ENCODE measurements at places on chromosomes 5 and 9.

DNA sequence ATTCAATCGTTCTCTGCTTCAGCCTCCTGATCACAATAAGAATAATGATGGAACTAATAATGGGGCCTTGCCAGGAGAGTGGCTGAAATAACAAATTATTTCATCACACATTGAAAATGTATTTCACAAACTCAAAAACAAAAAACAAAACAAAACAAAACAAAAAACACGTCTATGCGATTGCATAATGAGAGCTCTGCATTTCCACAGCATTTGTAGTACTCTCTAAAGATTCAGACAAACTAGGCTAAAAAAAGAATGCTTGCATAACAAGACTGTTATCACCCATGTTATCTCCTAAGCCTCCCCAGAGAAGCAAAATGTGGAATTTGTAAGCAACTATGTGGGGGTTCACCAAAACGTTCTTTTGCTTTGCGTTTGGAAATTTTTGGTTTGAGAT is 48.1 kb downstream of the PRELID2 start:
- no peak for DNase-seq

DNA sequence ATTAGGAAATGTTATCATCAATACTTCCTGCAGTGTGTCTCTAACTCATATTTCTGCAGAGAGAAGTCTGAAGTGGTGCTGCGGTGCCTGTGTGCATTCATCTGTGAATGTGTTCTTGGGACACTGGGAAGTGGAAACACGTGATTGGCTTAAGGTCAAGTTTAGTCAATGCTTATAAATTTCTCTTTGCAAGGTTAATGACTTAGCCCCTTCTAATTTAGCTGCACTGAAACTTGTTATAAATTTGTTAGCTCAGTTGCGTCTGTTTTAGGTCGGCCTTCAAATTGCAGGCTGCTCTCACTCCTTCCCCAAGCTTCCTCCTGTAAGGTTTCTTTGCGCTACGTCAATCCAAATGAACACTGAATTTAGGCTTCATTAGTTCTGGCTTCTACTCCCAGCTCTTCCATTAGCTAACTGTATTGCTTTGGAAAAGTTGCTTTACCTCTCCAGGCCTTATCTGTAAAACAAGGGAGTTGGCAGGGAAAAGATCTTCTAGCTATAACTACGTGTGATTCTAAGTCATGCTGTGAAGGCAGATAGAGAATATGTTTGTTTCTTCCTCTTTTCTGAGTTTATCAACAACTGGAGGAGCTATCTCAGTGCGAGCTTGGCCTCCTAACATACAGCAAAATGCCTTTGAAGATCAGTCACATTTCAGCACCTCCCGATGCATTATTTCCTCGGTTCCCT is 341.8 kb downstream of the NFIB start:
- no peak for DNase-seq

GRCh38 chr5:90548069-90548593 is 10.5 kb upstream of the ADGRV1 start:
- DNase-seq, result no peak

GRCh38 chr5:142918959-142919635 is 148.9 kb downstream of the ARHGAP26 start:
- DNase-seq, result no peak

DNA sequence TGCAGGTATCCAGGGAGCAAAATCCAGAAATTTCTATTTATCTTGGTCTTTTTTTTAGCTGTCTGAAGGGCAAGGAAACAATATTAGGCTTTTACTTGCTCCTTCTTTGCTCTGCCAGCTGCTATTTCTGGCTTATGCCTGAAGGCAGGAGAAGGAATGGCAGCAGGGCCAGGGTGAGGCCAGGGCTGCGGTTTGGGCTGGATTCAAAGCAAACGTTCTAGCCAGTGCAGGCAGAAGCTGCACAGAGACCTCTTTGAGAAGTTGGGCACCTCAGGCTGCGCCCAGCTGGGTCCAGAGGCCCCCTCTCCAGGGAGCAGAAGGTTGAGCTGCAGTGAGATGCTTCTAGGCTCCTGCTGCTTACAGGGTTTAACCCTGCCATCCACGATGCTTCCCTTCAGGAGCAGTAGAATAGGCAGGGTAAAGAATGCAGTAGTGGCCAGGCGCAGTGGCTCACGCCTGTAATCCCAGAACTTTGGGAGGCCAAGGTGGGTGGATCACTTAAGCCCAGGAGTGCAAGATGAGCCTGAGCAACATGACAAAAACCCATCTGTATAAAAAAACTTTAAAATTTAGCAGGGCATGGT is 201.2 kb downstream of the ADCY2 start:
- no peak for DNase-seq

- DNase-seq, result no peak
These were observed 65.2 kb downstream of the ZNF366 start for GRCh38 chr5:72441862-72442540.

DNA sequence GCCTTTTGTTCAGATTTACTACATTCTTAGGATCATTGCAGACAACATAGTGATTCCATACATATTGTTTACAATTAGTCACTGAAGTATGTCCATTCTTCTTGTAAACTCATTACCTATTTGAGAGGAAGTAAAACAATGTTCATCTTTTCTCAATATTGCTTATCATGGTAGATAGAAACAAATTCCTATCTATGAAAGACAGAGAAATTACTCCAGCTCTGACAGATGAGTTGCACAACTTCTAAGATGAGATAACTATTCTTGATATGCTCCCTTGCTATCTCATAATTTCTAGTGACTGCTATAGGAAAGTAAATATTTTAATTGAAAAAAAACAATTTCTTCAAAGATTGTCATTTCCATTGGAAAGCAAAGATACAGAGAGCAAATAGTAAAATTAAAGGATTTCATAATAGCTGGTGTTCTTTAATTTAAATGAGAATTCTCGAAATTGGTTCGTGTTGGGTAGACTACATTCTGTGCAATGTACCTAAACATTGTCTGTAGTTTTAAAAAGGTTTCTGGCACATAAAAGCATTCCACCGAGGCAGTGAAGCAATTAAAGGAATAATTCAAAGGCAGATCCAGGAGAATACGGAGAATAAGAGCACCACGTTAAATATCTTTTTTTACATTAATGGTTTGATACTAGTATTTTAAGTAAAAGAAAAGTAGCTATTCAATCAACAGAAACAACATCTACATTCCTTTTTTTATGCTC is 1029.1 kb upstream of the ACO1 start:
- DNase-seq, result no peak

GRCh38 chr5:16886366-16886736 is 49.7 kb downstream of the MYO10 start:
- no peak for DNase-seq

DNA sequence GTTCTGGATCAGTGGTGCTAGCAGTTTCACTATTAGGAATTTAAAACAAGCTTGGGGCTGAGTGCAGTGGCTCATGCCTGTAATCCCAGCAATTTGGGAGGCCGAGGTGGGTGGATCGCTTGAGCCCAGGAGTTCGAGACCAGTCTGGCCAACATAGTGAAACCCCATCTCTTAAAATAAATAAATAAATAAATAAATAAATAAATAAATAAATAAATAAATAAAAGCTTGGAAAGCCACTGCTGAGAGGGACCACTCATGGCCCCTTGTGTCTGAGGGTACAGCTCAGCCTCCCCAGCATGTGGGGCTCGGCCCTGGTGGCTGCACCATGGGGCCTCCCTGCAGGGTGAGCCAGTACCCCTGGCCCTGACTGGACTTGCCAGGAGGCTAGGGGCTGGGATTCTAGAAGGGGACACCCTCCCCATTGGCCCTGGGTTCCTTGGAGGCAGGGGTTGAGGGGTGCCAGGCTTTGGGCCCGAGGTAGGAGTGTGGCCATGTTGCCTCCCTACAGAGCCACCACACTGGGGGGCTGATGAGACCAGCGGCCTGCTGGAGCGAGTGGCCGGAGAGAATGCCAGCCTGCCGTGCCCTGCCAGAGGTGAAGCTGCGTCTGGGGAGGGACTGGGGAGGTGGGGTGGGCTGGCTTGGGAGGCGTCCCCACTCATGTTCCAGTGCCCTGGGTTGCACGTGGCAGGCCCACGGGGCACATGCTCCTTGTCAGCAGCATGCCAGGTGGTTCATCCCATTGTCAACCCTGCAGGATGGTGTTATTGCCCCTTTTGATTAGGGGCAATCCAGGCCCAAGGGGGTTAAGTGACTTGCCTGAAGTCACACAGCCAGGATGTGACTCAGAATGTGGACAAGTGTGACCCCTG is 76.5 kb downstream of the HMCN2 start:
- DNase-seq, result no peak

DNA sequence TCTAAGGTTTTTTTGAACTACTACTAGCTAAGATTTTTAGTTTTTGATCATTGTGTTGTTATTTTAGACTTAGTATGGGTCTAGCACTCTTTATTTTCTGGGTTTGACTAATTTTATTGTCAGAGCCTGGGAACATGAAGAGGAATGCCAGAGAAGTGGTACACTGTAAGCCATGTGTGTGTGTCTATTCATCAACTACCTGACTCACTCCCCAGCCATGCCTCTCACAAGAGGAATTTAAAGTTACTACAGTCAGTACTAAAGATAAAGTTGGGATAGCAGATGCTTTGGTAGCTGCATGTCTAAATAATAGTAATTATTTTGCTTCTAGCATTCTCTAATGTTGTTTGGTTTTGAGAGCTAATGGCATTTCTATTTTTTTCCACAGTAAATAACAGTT is 264.8 kb downstream of the CSNK1G3 start:
- DNase-seq, result no peak

DNA sequence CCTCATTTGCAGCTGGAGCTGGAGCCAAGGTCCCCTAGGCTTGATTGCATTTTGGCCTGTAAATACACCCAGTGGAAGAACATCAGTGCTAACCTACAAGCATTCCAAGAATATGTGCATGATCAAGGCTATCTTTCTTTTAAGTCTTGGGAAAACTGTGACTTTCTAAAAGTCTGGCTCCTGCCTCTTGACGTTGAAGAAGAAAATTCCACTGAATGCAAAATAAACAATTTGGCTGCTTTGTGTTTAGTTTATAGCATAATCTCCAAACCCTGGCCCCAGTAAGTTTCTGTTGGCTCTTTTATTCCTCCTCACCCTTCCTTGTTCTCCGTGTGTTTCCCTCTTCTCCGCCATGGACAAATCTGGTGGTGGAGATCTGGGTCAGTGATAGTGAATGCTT is 109.3 kb upstream of the TLE1 start:
- DNase-seq, result no peak

GRCh38 chr5:142221091-142221860 is 103.5 kb downstream of the SPRY4 start:
- no peak for DNase-seq

GRCh38 chr5:84602371-84602771 is 217.7 kb upstream of the EDIL3 start:
- DNase-seq, result no peak

GRCh38 chr5:165525271-165525670 is 2019.9 kb downstream of the MAT2B start:
- DNase-seq, result no peak

GRCh38 chr9:79731171-79731890 is 159.6 kb downstream of the TLE4 start:
- DNase-seq, result no peak

- no peak for DNase-seq
These were observed 417.5 kb downstream of the EFNA5 start for GRCh38 chr5:107253246-107253645.

GRCh38 chr9:1939466-1939865 is 75.7 kb upstream of the SMARCA2 start:
- DNase-seq, result no peak

All from amygdala (tissue), 56 donors.